ENCODE measurements at places on chromosomes 4 and X. TPM values are rescaled to one million over a fixed set of nuclear protein-coding genes. Genes with fewer than 3 reads are reported as not detected.

CYBB gene
- polyA plus RNA-seq = 0.30 TPM

TLR10 gene
- polyA plus RNA-seq = not detected

MAGEA11 gene
- polyA plus RNA-seq = not detected

ARL9 gene
- 0.85 TPM for polyA plus RNA-seq

FAM47A gene
- not detected for polyA plus RNA-seq

FREM3 gene
- polyA plus RNA-seq = not detected

CCDC120 gene
- 19.3 TPM for polyA plus RNA-seq

RAB41 gene
- polyA plus RNA-seq = not detected

Measured in hepatocyte (in vitro differentiated cells).